NCI-H2081 (cell line): ENCODE measurements at places on chromosomes 6 and 20.
A peak's percentile ranks its signal among the peaks of the same experiment; 100 is the strongest.

DNA sequence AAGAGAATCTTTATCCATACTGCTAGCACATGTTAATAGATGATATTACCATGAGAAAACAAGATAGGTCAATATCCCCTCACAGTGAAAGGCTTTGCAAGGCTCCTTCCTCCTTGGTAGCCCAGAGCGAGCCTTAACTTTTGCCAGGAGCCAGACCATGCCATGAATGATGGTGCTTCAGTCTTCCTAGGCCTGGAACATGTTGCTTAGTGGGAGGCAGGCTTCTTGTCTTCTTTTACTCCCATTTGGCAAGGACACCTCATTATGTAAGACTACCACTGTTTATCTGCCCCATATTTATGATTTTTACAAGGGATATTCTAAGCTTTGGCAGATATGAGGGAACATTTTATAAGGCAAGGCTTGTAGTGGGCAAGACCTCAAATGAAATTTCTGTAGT, 90.8 kb downstream of the GJA1 start:
- no peak for DNase-seq

DNA sequence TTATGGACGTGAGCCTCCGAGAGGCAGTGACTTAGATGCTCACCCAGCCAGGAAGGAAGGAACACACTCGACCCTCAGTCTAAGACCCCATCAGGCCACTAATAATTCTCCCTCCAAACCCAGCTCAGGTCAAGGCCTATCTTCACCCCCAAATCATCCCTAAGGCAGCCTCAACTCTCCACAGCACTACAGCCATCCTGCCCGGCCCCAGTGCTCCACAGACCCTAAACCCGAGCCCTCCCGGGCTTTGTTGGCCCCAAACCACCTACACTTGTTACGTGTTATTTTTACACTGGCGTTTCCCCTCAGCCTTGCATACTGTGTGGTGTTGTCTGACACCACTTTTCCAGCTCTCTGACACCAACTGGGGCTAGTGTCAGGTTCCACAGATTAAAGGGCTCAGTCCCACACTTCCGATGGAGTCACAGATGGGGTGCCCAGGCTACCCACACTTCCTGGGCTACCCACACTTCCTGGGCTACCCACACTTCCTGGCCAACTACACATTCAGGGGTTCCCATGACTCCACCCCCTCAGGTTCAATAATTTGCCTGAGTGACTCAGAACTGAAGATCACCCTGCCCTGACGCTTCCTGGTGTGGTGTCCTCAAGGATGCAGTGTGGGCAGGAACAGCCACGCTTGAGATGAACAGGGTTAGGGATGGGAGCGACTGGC, 25.3 kb downstream of the RBCK1 start:
- DNase-seq: no peak

GRCh38 chr20:12153628-12154027, 235.9 kb downstream of the BTBD3 start:
- DNase-seq: no peak

GRCh38 chr6:108597572-108598304, 37.0 kb downstream of the FOXO3 start:
- no peak for DNase-seq

- no peak for DNase-seq
Measured at GRCh38 chr6:38307740-38308139, 332.0 kb downstream of the BTBD9 start.

- no peak for DNase-seq
Measured at GRCh38 chr6:106772270-106773142, 143.1 kb downstream of the QRSL1 start.

- DNase-seq: peak; percentile 2
Measured at GRCh38 chr6:139881728-139882211, 507.3 kb upstream of the CITED2 start.

DNA sequence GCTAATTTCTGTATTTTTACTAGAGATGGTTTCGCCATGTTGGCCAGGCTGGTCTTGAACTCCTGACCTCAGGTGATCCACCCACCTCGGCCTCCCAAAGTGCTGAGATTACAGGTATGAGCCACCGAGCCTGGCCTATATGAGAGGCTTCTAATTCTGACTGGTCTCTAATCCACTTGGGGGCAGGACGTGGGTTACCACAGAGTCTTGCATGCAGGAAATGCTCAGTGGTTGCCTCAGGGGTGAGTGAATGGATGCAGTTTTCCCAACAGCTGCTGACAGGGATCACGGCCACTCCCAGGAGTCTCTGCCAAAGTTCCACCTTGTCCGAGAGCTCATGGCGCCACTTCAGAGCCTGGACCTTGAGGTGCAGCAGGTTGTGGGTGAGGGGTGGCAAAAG, 6.4 kb upstream of the FANCE start:
- DNase-seq: no peak

- no peak for DNase-seq
Measured at GRCh38 chr20:4802023-4802422, 80.3 kb downstream of the PRND start.

DNA sequence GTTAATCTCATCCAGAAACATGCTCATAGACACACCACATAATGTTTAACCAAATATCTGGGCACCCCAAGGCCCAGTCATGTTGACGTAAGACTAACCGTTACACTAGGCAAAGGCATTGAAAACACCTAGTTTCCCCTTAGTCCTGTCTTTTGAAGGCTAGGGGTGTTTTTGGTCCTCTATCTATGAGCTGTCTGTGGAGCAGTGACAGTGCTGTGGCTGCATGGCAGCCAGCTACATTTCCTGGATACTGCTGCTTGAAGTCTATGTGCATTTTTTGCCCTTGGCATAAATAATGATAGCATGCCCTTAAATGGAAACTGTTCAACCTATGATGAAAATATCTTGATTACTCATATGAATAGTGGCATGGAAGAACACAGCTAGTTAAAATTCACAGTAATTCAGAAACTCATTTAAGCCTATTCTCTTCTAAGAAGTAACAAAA, 18.6 kb downstream of the FARS2 start:
- no peak for DNase-seq

GRCh38 chr6:29553268-29554057, 6.1 kb downstream of the UBD start:
- DNase-seq: no peak

DNA sequence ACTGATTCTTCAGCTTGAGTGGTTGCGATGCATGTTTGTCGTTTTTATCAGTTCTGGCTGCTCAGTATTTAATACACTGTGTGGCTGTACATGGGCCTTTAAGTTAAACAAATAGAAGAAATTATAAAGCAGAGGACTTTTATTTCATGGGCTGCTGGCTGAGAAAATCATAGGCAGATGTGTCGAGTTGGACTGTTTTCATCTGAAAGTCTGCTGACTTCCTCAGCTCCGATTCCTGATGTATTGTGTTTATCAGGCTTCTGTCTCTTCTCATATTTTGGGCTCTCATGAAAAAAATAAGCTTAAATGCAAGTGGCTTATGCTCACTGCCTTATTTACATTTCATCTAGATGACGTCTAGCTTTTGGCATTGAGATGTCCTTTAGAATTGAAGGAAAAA, 129.5 kb upstream of the GGTLC1 start:
- DNase-seq: no peak

- DNase-seq: no peak
Measured at GRCh38 chr6:83574783-83575182, 62.4 kb downstream of the PRSS35 start.

DNA sequence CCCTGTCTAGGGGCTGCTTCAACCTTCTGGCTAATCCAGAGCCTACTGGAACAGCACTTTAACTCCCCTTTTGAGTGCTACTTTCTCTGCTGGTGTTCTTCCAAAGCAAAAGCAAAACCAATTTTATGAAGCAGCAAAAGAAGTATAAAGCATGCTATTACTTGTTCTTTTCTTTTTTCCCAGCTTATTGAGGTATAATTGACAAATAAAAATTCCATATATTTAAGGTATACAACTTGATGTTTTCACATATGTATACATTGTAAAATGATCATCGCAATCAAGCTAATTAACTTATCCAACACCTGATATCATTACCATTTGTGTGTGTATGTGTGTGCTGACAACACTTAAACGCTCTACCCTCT, 14.9 kb downstream of the ID4 start:
- DNase-seq: no peak

- DNase-seq: no peak
Measured at GRCh38 chr20:57288651-57289277, 22.3 kb upstream of the BMP7 start.

DNA sequence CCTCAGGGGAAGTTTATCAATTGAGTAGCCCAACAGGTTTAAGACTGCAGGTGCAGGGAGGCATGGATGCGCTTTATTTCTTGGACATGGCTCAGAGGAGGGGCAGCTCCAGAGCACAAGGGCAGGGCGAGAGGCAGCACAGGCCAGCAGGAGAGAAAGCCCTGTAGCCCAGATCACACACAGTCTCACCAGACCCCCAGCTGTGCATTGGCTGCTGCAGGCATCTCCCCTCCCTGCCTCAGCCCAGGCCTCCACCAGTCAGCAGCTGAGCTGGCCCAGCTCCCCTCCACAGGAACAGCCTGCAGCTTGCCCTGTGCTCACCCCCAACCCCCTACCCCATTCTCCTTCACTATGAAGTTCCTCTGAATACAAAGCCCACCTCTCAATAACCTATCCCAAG, 24.7 kb downstream of the MRPL14 start:
- no peak for DNase-seq

DNA sequence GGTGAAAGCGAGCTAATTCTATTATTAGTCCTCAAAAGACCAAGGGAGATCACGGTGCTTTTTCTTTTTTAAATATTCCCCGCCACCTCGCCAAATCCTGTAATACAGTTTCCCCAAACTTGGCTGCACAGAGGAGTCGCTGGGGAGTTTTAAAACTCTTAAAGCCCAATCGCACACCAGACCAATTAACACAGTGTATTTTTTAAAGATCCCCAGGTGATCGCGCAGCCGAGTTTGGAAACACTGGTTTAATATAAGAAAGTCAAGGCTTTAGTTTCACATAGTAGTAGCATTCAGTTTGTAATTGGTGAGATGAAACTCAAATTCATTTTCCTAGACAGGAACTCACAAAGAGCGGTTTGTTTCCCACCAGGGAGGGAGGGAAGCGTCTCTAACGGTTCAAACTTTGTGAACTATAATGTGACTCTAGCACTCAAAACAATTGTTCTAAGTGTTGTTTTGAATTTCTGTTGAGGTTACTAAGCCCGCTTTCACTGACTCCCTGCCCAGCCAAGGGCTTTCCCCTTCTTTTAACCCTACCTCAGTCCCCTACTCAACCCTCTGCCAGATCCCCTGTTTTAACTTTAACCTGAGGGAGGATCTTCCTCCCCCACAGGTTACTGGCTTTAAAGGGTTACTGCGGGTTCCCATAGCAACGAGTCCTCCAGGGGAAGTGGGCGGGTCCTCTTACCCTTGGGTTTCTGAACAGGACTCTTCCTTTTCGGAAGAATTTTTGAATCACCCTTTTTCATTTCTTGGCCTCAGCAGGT, 25.7 kb upstream of the BTBD3 start:
- DNase-seq: peak; percentile 71

DNA sequence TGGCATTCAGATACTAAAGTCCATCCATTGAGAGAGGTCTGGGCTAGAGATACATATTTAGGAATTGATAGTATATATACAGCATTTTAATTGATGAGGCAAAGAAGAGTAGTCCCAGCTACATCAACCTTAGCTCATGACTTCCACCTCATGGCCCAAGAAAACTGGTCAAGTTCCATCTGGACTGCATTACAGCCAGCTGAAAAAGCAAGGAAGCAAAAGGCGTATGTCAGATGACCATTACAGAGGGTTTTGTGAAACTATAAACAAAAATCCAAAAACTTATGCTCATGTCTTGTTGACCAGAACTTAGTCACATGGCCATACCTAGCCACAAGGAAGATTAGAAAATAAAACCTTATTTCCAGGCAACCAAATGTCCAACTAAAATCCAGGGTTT, 46.8 kb upstream of the RNF146 start:
- DNase-seq: no peak

- DNase-seq: peak; percentile 52
Measured at GRCh38 chr6:52407467-52407866, 12.7 kb upstream of the EFHC1 start.

- DNase-seq: no peak
Measured at GRCh38 chr6:97438011-97438671, 155.1 kb upstream of the MMS22L start.

DNA sequence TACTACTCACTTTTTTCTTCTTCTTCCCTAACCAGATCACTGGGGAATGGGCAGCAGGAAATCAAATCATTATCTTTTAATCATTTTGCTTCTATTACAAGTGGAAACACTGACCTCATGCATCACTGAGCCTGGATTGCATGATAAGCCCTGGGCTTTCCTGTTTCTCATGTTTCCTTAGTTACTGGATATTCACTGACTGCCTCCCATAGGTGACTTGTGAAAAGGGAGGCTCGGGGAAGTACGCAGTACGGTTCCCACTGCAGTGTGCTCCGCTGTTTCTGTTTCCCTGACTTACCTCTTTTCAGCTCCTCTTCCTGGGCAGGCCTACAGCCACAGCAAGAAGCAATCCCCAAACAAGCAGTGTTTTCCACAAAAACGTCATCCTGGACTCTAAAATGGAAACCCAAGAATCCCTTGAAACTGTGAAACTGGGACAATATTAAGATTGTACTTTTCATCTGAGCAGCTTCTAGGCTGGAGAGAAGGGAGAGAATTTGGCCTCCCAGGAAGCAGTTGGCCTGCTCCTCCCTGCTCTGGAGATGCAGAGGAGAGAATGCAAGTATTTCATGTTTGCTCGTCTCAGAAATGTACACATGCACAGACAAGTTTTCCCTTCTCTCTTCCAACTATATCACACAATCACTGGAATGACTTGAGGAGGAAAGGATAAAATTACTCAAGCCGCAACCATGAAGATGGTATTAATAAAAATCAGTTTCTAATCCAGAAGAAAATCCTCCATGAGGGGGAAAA, 13.1 kb downstream of the BTNL2 start:
- DNase-seq: no peak

- no peak for DNase-seq
Measured at GRCh38 chr20:8995761-8996160, 73.1 kb upstream of the PLCB4 start.

DNA sequence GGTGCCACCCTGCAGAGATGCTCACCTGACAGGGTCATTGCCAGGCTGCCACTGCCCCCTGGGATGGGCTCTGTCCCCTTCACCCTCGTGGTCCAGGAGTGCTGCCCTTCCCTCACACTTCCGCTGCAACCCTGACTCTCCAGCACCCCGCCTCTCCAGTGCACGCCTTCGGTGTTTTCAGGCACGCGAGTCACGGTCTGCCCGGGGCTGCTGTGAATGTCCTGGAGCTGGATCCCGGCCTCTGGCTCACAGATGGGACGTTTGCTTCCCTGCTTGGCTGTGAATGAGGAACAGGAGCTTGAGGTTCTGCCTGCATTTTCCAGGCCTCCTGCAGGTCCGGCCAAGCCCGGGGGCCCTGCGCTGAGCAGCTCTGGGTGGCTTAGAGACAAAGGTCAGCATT, 343.4 kb downstream of the SMOC2 start:
- DNase-seq: no peak

DNA sequence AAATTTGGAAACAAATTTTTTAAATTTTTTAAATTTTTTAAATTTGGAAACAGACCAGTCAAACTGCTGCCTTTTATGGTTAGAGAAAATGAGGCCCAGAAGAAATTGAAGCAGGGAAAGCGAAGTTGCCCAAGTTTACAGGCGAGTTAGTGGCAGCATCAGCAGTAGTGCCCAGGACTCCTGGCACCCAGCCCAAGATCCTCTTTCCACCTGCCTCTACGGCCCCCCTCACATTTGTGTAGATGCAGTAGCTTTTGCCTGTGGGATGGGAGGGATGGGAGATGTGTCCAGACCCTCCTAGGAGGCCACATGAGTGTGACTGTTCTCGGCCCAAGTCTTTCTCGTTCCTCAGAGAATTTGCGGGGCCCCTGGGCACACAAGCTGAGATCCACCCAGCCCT, 49.8 kb downstream of the HNF4A start:
- no peak for DNase-seq
